ENCODE measurements at places on chromosomes 3 and 15.

DNA sequence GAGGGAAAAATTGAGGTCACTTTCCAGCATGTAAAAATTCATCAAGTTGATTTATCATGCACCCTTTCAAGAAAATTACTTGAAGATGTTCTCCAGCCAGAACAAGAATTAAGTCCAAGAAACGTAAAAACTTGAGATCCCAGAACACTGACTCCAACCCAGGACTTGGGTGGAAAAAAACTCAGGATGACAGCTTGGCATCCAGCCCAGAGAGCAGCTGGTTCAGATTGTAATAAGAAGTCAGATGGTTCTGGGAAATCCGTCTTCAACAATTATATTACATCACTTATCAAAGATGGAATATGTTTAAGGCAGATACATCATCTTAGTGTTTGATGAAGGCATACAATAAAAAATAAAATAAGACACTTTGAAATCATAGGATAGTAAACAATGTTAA is 23.0 kb upstream of the DNAJC13 start:
- no peak for DNase-seq

GRCh38 chr3:161310649-161311423 is 60.5 kb downstream of the SPTSSB start:
- DNase-seq = peak; percentile 45

DNA sequence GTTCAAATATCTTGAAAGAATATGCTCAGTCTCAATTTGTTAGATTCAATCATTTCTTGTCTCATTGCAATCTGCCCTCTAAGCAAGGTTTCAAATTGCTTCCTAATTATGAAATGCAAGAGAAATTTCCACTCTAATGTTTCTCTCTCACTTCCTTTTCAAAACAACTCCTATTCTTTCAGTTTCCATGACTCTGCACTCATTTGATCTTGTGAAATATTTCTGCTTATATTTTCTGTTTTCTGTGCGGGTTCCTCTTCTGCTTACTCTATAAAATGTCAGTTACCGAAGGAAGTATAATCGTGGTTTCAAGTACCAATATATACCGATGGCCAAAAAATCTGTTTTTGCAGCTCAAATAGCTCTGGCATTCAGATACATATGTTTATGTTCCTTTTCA is 521.9 kb upstream of the NAALADL2 start:
- no peak for DNase-seq

GRCh38 chr3:101996832-101997231 is 147.5 kb downstream of the NFKBIZ start:
- DNase-seq = no peak

DNA sequence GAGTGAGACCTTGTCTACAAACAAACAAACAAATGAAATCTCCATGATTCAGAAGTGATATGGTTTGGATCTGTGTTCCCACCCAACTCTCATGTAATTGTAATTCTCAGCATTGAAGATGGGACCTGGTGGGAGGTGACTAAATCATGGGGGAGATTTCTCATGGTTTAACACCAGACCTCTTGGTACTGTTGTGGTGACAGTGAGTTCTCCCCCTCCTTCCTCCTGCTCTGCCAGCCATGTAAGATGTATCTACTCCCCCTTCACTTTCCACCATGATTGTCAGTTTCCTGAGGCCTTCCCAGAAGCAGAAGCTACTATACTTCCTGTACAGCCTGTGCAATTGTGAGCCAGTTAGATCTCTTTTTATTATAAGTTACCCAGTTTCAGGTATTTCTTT is 438.4 kb upstream of the THBS1 start:
- no peak for DNase-seq

DNA sequence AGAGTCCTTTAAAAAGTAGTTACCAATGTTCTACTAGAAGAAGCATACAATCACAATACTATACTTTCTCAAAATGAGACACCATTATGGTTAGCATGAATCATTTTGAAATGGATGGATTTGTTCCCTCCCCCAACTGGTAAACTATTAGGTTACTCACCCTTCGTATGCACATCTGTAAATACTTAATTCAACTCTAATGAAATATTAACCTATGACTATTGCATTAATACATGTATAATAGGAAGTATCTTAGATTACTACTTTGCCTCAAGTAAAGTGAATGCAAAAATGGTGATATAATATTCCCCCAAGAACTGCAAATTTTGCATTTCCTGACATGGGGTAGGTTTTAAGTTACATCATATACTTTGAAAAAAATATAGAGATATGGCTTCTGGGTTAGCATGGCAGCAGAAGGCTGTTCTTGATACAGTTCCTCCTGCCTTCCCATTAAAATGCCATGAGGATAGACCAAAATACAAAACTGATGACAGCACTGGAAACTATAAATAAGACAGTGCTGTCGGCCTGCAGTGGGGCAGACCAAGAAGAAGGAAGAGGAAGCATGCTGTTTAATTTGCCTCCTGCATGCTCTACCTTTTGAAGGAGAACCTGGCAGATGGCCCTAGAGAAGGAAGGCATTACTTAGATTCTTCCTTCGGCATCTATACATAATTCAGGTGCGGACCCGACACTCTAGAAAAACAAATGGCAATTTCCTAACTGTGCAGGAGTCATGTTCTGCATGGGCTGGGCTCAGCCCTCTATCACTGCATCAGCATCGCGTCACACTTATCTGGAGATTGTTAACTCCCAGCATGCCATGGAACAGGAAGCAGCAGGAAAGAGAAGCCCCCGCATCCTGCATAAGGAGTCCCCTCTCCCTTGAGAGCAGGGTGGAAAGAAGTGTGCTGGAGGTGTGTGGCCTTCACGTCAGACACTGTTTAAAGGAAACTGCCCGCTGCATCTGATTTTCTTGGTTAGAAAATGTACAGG is 41.8 kb upstream of the NEO1 start:
- DNase-seq = no peak

GRCh38 chr15:41772720-41773331 is 1.5 kb upstream of the MAPKBP1 start:
- peak; percentile 73 for DNase-seq

DNA sequence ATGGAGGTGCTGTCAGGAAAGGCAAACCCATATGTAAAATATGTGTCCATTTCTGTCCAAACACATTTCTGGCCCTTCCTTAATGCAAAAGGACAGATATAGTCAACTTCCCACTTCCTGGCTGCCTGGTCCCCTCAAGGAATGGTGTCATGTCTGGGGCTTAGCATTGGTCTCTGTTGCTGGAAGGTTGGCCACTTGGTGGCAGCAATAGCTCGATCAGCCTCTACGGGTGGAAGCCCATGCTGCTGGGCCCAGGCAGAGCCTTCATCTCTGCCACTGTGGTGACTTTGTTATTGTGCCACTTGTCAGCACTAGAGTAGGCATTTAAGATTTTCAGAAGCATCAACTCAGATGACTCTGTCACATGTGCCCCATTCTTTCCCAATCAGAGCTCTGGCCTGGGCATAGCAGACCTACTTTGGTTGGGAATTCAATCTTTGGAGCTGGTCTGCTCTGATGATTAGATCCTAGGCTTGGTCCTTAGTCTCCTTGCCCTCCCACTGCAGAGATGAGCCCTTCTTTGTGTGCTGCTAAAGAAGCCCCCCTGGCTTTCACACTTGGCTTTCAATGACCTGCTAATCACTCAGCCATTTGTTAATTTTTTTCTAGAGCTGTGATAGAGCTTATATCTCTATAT is 51.0 kb upstream of the SPSB4 start:
- peak; percentile 28 for DNase-seq

DNA sequence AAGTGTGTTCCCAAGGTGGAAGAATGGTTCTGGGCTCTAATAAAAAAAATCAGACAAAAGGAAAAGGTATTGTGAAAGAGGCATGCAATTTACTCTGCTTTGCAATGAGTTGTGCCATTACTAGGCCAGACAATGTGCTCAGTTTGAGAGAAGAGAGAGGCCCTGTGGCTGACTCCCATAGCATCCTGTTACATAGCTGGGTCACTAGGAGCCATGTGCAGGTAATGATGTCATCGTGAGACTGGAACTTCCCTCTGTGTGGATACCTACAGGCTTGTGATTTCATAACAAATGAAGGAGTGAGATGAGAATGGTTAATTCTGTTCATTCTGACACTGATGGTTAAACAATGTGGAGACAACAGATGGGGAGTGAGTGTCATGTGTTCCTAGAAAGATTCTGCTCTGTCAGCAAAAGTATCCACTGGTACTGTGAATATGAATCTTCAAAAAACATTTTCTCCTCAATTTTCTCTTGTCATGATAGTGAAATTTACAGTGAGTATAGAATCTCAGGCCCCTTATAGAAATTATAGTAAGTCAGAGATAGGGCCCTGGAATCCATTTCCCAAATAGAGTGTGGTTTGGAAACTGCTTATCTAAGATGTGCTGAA is 648.7 kb upstream of the DPPA4 start:
- no peak for DNase-seq

DNA sequence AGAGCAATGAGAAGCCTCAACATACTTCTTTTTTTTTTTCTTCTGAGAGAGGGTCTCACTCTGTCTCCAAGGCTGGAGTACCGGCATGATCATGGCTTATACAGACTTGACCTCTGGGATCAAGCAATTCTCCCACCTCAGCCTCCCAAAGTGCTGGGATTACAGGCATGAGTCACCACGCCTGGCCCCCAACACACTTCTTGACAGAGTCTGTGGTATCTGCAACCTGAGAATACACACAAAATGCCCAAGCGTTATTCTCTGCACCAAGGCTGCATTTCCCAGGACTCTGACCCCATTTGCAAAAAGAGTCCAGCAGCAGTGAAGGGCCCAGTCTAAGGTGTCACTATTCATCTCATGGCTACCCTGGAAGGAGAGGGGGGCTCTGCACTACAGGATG is 42.7 kb upstream of the BLM start:
- no peak for DNase-seq

DNA sequence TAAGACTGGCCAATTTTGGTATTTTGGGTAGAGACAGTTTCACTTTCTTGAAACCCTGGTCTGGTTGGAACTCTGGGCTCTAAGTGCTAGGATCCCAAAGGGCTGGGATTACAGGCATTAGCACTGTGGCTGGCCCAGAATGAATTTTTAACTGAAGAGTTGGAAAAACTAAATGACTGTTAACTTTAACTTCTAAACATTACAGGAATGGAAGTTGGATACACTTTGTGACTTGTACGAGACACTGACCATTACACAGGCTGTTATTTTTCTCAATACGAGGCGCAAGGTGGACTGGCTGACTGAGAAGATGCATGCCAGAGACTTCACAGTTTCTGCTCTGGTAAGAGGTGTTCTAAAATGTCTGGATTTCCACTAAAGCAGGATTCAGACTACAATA is 3.5 kb downstream of the EIF4A2 start:
- no peak for DNase-seq

GRCh38 chr3:56988458-56989168 is 71.9 kb upstream of the SPATA12 start:
- peak; percentile 71 for DNase-seq

DNA sequence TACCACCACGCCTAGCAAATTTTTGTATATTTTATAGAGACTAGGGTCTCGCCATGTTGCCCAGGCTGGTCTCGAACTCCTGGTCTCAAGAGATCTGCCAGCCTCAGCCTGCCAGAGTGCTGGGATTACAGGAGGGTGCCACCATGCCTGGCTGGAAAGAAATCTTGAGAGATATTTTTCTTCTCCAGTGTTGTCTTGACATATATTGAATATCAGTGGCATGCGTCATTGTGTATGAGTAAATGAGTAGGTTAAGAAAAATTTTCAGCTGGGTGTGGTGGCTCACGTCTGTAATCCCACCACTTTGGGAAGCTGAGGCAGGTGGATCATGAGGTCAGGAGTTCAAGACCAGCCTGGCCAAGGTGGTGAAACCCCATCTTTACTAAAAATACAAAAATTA is 3.5 kb upstream of the PIF1 start:
- no peak for DNase-seq

DNA sequence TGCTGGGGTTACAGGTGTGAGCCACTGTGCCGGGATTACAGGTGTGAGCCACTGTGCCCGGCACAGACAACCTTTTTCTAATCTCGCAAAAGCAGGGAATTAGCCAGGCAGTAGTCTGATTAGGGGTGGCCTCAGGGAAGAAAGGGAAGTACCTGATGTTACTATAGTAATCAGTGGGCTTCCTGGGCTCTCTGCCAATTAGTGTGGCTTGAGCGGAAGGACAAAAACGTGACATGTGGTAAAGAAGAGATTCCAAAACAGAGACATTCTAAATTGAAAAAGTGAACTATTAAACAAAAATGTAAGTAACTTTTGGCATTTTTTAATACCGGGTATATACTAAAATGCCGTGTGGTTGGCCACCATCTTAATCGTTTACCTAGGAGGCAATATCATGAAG is 48.1 kb downstream of the CFAP20DC start:
- DNase-seq = no peak
